ENCODE measurements at places on chromosomes 6 and 20.

- peak; percentile 86 for DNase-seq
Observed at GRCh38 chr6:105986998-105987397, 99.1 kb upstream of the PRDM1 start.

- no peak for DNase-seq
Observed at GRCh38 chr6:4848382-4849068, 72.3 kb downstream of the CDYL start.

GRCh38 chr6:44642870-44643522 lies 255.5 kb downstream of the CDC5L start:
- DNase-seq, result no peak

GRCh38 chr6:80339421-80339820 lies 232.9 kb downstream of the BCKDHB start:
- no peak for DNase-seq

DNA sequence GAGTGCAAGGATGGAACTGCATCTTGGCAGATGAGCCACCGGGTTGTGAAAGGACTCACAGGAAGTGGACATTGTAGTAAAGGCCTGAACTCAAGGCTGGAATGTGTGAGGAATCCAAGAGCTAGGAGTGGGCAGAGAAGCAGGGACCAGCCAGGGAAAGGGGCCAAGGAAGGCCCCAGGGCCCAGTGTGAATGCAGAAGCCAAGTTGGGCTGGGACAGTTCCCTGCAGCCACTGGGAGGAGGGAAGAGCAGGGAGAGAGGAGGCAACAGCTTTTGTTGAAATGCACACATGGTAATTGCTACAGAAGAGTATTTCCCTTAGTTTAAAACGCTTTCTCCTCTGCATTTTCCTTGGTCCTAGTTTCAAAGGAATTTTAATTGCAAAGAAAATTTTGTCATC lies 34.6 kb downstream of the CDH22 start:
- DNase-seq, result no peak

- no peak for DNase-seq
Observed at GRCh38 chr20:7294816-7295360, 527.4 kb downstream of the BMP2 start.

DNA sequence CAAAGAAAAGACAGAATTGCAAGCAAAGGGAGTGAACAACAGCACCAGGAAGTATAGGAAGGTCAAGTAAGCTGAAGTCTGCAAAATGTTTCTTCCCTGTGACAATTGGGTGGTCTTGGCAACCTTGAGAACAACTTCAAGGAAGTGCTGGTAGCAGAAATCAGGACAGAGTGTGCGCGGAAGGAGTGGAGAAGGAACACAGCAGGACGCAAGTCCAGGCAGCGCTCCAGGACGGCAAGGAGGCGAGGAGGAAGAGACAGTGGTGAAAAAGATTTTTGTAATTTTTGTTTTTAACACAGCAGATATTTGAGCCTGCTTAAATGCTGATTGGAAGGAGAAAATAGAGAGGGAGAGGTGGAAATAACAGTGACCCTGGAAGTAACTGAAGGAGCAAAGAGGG lies 141.7 kb downstream of the F13A1 start:
- DNase-seq, result no peak

DNA sequence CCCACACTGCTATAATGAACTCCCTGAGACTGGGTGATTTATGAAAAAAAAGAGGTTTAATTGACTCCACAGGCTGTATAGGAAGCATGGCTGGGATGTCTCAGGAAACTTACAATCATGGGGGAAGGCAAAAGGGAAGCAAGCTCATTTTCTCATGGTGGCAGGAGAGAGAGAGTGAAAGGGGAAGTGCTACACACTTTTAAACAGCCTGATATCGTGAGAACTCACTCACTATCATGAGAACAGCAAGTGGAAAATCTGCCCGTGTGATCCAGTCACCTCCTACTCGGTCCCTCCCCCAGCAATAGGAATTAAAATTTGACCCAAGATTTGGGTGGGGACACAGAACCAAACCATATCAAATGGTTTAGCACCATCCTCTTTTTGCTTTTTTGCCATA lies 116.6 kb upstream of the CEP162 start:
- DNase-seq, result no peak

GRCh38 chr6:100121854-100122609 lies 128.0 kb upstream of the MCHR2 start:
- DNase-seq, result no peak

DNA sequence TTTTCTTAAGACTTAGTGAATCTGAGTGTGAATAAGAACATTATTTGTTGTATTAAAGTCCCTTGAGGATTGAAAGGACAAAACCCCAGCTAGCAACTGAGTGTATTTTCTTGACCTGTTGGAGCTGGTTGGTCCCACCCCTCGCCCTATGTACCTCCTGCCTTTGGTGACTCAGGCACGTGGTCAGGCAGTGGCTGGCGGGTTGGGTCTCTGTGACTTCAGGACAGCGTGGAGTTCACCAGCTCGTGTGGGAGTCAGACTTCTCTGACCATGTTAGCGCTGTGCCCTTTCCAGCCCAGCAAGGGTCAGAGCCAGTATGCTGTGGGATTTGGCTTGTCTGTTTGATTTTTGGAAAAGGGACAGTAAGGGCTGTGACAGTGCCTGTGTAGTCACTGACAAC lies 93.7 kb downstream of the SSR1 start:
- no peak for DNase-seq

DNA sequence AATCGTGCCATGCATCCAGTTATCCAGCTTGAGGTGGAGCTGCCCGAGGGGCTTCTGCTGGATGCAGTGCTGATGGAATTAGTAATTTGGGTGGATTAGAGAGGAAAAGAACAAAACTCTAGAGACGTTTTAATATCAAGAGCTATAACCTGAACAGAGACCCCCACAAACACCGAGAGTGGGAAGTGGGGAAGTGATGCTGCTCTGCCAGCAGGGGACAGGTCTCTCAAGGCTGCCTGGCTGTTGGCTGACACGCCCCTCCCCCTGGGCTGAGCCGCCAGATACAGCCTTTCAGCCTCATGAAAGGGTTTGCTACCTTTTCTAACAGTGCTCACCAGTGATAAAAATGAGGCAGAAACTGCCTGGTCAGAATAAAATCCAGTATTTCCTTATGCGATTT lies 9.6 kb downstream of the LEMD2 start:
- DNase-seq, result no peak

GRCh38 chr20:38450412-38450975 lies 15.4 kb upstream of the SNHG17 start:
- no peak for DNase-seq

DNA sequence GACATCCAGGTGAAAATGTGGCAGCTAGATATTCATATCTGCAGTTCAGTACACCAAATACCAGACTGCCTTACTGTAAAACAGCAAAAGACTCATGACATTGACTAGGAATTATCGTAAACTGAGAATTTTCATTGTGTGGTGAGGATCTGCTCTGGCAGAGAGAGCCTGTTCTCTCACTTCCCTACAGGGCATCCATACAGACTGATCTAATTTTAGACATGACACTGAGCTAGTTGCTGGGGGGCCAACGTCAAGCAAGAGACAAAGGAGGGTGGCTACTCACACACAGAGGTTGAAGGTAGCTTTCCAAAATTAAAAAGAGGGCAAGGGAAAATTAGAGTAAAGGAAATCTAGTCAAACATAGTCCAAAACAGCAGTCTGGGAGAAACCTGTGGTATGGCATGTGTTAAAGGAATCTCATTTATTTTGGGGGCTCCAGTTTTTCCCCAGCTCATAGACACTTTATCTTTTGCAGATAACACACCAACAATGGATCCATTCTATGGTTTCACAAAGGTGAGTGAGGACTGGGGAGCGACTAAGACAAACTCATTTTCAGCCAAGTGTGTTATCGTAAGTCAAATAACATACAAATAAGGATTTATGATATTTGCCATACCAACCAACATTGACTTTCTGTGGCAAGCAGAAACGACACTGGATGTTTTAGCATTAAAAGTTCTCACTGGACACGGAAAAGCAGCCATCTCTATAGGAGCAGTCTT lies 36.6 kb upstream of the NHSL1 start:
- no peak for DNase-seq

- DNase-seq, result no peak
Observed at GRCh38 chr6:15389084-15389764, 143.4 kb downstream of the JARID2 start.

DNA sequence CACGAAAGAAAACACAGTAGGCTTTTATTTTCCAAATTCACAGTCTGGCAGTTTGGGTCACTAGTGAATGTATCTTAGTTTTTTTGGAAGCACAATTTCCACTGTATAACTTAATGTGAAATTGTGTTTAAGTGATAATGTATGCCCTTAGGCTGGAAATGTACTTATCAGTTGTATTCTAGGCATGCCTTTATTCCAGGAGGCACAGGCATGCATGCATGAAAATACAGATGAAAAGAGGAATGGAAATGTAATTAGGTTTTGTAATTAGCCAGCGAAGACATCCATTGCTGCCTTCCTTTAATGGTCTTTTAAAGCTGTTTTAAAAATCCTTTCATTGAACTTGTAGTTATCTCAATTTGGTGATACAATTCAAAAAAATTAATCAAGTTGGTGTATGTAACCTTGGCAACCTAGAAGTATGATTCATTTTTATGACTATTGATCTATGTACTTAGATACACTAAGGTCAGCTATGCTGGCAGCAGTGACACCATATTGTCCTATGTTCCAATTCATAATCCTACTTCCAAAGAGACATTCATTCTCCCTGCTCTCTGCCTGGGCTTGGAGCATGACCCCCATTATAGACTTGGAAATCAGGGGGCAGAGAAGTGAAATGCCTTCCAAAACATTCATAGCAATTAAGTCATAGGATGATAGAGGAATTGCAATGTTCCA lies 73.1 kb downstream of the SNAP25 start:
- DNase-seq, result no peak

GRCh38 chr6:143614235-143614634 lies 63.5 kb upstream of the PHACTR2 start:
- no peak for DNase-seq

- DNase-seq, result no peak
Observed at GRCh38 chr6:126002755-126003679, 16.7 kb downstream of the TRMT11 start.

- no peak for DNase-seq
Observed at GRCh38 chr6:92892626-92893170, 526.7 kb downstream of the EPHA7 start.

DNA sequence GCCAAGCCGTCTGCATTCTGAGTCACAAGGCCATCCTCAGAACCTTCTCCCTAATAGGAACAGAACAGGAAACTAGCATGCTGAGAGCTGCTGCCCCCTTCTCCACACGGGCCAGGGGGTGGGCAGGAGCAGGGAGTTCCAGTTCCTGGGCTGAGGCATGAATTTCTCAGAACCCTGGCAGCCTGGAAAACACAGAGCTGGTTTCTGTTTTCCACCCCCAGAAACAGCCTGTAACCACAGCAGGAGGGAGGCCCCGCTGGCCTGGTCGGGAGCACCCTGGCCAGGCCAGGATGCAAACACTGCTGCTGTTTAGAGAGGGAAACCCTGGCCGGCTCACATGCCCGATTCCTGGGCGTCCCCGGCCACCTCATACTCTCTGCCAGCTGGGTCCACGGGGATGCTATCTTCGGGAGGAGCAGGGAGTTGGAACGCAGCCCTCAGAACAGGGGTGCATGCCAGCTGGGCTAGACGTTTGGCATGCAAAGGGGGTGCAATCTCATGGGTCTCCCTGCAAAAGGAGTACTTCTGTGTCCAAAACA lies 130.1 kb downstream of the NFATC2 start:
- no peak for DNase-seq

- no peak for DNase-seq
Observed at GRCh38 chr6:70241031-70241430, 61.9 kb downstream of the COL9A1 start.

GRCh38 chr6:147177286-147177685 lies 26.9 kb upstream of the STXBP5 start:
- no peak for DNase-seq

GRCh38 chr6:34338811-34339210 lies 53.7 kb downstream of the NUDT3 start:
- no peak for DNase-seq

- no peak for DNase-seq
Observed at GRCh38 chr20:17044891-17045290, 181.9 kb upstream of the PCSK2 start.

GRCh38 chr6:50637267-50637666 lies 76.1 kb upstream of the TFAP2D start:
- no peak for DNase-seq

- DNase-seq, result no peak
Observed at GRCh38 chr6:133214267-133214666, 26.9 kb upstream of the EYA4 start.

DNA sequence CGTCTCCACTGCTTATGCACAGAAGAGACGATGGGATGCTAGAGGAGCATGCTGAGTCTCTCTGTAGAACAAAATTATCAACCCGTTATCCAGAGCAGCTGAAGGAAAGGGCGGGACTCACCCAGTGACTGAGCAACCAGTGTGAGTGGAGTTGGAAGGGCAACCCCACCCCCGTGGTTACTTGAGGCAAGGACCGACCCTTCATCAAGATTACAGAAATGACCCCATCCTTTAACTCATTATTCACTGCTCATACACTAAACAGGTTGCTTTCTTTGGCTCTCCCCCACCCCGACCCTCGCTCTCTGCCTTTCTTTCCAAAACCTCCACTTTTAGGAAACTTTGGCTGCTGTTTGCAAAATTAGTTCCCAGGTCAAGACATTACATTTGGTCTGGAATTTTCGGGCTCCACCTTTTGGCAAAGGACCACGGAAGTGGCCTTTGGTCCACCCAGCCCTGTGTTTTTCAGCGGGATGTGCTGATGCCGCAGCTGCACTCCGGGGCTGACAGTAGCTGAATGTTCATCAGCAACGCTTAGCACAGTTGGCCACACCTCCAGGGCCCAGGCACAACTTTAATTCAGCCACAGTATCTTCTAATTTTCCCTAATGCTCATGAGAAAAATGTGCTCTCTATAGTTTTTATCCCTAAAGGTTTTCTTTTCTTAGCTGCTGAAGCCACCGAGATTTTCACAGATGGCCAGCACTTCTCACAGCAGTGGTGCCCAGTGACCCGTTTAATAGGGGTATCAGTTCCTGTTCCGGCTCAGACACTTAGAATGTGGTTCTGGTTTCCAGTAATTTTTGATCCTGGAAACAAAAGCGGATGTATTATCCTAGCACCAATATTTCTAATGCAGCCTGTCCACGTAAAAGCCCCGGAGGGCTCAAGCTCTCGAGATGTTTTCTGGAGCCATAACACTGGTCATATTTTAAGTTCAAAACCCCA lies 103.6 kb upstream of the NXT1 start:
- DNase-seq, result no peak

GRCh38 chr6:41467061-41467460 lies 79.1 kb upstream of the FOXP4 start:
- DNase-seq, result no peak

GRCh38 chr6:43772681-43773049 lies 2.7 kb downstream of the VEGFA start:
- no peak for DNase-seq

GRCh38 chr20:56362833-56363413 lies 4.1 kb downstream of the FAM210B start:
- no peak for DNase-seq

GRCh38 chr20:61306937-61307475 lies 54.9 kb downstream of the CDH4 start:
- no peak for DNase-seq

DNA sequence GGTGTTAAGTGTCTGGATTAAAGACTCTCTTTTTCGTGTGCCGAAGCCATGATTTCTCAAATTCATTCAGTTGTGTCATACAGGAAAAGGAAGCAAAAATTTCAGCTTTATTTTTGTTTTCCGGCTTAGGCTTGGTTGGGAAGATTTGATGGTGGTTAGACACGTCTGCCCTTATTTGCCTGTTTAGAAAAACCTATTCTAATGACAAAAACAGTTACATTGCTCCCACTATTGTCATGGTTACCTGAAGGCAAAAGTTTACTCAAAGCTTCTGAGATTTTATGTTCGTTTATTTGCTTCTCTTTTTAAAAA lies 982 bp downstream of the DNAJC5 start:
- DNase-seq, result no peak

GRCh38 chr6:29850011-29850553 lies 22.5 kb downstream of the HLA-G start:
- DNase-seq, result no peak
